ENCODE measurements at places on chromosomes 2 and 18. TPM values are rescaled to one million over a fixed set of nuclear protein-coding genes. Genes with fewer than 3 reads are reported as not detected.

GPR17 gene
- total RNA-seq = not detected

MOB4 gene
- total RNA-seq = 40.3 TPM

PID1 gene
- total RNA-seq = 83.6 TPM

UBR3 gene
- total RNA-seq = 84.9 TPM

ACSL3 gene
- 75.7 TPM for total RNA-seq

IL36RN gene
- not detected for total RNA-seq

DOK6 gene
- total RNA-seq = 1.4 TPM

L3MBTL4 gene
- total RNA-seq = 5.7 TPM

NCK2 gene
- 55.4 TPM for total RNA-seq

HOXD4 gene
- total RNA-seq = 5.3 TPM

GRCh38 chr2:230140667-230141066, 71.9 kb upstream of the SLC16A14 start:
- no peak for DNase-seq

DNA sequence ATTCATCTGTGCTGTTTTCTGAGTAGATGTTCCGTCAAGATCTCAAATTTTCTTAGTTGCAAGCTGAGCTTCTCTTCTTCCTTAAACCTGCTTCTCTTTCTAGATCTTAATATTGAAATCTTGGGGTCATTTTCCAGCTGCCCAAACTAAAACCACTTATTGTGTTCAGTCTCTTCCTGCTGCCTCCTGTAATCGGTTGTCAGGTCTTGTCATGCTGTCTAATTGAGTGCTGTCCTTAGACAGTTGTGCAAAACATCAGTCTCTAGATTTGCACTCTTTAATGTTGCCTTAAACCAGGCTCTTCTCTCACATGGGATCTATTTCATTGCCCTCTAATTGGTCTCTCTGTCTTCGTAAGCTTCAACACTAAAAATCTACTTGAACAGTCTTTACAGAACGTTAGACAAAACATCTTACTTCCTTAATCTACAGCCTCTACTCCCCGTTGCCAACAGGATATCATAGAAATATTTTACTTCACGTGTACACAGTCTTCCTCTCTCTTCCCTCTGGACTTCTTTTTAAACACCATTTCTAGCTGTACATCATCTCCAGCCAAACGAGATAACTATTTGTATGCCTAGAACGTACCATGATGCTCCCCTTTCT, 34.9 kb downstream of the GPD2 start:
- DNase-seq = no peak

GRCh38 chr2:154813636-154814035, 115.1 kb downstream of the KCNJ3 start:
- DNase-seq = no peak

GRCh38 chr2:174546519-174547506, 50.8 kb downstream of the WIPF1 start:
- no peak for DNase-seq

DNA sequence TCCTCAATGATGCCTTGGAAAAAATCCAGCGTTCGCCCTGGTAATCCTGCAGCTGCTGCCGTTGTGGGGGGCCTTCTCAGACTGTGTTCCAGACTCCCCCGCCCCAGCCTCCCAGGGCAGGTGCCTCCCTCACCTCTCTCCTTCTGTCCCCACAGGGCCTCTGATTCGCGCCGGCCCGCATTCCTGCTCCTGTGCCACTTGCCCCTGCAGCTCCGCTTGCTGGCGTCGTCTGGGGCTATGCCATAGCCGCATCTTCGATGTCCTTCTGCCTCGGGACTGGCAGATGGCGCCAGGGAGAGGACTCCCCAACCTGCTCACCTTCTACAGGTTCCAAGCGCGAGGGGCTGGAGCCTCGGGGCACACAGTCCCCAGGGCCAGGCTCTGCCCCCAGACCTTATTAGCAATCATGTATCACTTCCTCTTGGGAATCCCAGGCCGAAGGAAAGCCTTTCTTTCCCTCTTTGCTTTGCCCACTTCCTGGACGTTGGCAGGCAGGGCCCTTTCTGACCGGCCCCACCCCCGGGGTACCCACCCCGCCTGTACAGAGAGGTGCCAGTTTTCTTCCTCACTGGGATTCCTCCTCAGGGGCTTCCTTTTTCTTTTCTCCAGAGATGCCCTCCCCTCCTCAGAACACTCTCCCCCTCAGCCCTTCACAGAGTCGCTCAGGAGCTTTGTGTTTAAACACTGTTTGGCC, 4.4 kb downstream of the SPATA3 start:
- peak; percentile 57 for DNase-seq

DNA sequence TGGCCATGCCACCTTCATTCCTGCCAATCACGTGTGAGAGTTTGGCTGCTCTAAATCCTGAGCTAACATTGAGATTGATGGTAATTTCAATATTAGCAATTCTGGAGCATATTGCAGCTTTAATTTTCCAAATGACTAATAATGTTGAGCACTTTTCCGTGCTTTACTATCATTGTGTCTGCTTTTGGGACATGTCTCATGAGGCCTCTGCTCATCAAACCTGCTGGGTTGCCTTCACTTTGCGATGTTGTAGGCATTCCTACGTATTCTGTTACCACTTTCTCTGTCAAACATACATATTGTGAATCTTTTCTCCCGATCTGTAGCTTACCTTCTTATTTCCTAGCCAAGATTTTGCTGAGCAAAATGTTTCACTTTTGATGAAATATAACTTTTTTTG, 466.6 kb downstream of the GALR1 start:
- DNase-seq = no peak

- DNase-seq = no peak
Measured at GRCh38 chr2:16256601-16257321, 316.4 kb downstream of the MYCN start.

DNA sequence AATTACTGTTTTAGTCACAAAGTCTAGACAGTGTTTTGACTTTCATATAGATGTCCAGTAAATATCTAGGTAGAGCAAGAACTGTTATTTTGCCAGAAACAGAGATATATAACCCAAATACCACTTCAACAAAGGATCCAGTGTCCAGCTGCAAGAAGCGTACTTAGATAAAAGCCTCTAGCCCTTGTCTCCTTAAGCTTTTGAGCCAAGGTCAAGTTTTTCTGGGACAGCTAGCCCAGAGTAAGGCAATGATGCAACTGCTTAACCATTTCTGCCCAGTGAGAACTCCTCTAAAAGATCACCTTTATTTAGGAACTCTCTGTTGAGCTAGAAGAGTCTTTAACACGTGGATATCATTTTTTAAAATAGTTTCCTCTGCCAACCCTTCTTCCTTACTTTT, 1424.9 kb upstream of the NXPH2 start:
- no peak for DNase-seq

DNA sequence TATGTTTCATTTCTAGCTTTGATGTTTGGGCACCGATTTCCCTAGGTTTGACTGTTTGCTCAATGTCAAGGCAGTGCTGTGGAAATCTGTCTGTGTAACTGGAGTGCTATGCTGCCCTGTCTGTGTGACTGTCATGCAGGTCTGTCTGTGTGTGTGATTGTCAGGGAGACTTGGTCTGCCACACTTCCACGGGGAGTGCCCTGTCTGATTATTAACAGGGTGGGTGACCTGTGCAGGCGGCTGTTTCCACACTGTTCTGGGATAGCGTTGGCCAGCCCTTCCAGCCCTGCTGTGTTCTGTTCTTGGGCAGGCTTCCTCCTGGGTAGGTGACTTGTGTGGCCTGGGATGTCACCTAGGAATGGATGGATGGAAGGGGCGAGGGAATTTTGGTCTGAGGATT, 85.3 kb downstream of the FHOD3 start:
- no peak for DNase-seq

- DNase-seq = no peak
Measured at GRCh38 chr2:220703279-220703678, 868.8 kb downstream of the EPHA4 start.

GRCh38 chr2:15609341-15610042, 17.8 kb downstream of the DDX1 start:
- DNase-seq = no peak

GRCh38 chr2:160406591-160407392, 86.8 kb downstream of the RBMS1 start:
- peak; percentile 80 for DNase-seq

DNA sequence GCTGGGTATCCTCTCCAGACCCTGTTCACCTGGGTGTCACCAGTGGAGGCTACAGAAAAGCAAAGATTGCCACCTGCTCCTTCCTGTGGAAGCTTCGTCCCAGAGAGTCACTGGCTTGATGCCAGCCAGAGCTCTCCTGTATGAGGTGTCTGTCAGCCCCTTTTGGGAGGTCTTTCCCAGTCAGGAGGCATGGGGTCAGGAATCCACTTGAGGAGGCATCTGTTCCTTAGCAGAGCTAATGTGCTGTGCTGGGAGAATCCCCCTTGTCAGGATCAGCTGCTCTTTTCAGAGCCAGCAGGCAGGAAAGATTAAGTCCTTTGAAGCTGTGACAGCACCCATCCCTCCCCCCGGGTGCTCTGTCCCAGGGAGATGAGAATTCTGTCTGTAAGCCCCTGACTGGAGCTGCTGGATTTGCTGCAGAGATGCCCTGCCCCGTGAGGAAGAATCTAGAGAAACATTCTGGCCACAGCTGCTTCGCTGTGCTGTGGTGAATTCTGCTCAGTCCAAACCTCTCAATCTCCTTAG, 121.8 kb downstream of the GPR39 start:
- no peak for DNase-seq

DNA sequence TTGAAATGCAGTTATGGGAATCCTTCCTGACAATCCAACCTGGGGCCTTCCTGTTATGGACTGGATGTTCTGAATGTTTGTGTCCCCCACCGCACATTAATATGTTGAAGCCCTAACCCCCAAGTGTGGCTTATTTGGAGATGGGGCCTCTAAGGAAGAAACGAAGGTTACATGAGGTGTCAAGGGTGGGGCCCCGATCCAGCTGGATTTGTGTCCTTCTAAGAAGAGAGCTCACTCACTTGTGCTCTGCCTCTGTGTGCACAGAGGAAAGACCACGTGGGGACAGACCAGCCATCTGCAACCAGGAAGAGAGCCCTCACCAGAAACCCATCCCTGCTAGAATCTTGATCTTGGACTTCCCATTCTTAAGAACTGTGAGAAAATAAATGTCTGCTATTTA, 44.4 kb downstream of the MAP3K19 start:
- DNase-seq = no peak

- DNase-seq = no peak
Measured at GRCh38 chr18:29779096-29779495, 1263.4 kb downstream of the DSC3 start.

DNA sequence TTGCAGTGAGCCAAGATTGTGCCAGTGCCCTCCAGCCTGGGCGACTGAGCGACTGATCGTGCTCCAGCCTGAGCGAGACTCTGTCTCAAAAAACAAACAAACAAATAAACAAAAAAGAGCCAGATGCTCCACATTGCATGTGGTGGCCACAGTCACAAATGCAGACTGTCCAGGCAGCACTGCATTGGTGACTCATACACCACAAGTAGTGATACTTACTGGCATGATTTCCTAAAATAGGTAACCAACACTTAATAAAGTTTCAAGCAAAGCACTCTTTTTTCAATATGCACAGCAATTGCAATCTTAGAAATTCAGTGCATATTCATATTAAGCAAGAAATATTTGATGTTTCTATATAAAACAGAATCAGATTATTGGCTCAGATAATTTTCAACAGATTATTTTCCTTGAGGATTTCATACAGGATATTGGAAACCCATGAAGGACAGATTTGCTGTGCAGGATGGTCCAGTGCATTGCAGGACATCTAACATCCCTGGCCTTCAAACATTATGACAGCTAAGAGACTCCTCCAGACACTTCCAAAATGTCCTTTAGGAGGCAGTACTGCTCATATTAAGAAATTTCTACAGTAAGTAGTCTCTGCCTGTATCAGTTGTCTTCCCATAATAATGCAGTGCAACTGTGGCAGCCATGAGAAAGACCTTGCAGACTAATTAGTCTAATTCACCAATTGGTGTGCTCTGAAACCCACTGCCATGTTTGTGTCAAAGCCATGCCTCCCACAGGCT, 10.5 kb upstream of the SLC1A4 start:
- DNase-seq = no peak
